Urothelium cell line (cell line): ENCODE measurements at places on chromosomes 2 and 18.

DNA sequence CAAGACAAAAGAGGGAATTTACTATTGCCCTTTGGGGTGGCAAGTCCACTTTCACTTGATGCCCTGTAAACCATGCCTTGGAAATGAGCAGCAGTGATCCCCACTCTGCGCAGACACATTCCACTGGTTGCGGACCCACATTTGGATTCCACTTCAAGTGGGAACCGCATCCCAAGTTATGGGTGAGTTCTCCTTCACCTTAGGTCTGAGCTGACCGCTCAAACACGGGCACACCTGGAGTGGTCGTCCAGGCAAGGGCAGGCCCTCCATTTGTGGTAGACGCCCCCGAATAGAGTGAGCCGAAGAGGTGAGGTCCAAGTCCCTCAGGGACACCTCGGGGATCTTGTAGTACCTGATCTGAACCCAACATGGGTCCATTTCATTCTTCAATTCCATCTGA, 9.8 kb upstream of the AGXT start:
- no peak for DNase-seq

DNA sequence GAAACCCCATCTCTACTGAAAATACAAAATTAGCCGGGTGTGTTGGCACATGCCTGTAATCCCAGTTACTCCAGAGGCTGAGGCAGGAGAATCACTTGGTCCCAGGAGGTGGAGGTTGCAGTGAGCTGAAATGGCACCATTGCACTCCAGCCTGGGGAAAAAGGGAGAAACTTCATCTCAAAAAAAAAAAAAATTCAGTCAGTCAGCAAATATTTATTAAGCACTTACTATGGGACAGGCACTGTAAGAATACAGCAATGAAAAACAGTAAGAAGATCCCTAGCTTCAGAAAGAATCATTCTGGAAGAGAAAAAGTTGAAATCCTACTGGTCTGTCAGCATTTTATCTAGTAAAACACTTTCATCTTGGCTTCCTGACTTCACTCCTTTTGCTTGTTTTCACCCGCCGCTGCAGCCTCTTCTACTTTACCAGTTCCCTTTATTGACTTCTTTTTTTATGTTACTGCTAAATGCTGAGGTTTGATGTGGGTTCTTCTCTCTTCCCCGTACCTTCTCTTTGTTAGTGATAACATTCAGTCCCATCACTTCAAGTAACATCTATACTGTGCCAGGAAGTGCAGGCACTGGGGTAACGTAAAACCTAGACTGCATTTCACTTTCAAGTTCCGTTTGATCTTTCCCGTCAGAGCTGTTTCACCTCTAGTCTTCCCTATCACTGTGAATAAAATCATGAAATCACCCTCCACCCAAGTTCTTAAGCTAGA, 10.8 kb upstream of the TAF4B start:
- no peak for DNase-seq

DNA sequence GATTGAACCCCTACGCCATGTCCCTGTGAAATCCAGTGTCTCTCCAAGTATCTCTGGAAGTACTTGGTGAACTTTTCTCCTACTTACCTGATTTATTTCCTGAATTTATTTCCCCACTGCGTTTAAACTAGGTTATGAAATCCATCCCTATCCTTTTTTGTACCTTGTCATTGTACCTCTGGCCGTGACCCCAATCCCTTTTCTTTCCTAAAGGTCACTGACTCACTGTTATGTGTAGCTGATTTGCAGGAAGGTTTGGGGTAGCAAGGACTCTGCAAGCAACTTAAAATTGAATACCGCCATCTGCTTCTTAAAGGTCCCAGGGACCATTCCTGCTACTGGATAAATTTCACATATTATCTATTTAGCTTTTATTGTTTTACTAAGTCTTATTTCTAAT, 4.6 kb upstream of the ENOSF1 start:
- DNase-seq = no peak

- no peak for DNase-seq
These were observed 17.5 kb downstream of the GAREM2 start for GRCh38 chr2:26190369-26190768.

- DNase-seq = no peak
These were observed 97.7 kb upstream of the PGAP1 start for GRCh38 chr2:197024206-197024605.

GRCh38 chr18:74567822-74568221, 29.8 kb upstream of the ZNF407 start:
- DNase-seq = no peak

- DNase-seq = no peak
These were observed 77.4 kb downstream of the INHBB start for GRCh38 chr2:120423167-120423943.

- DNase-seq = no peak
These were observed 78.0 kb upstream of the GAREM1 start for GRCh38 chr18:32548688-32549087.

DNA sequence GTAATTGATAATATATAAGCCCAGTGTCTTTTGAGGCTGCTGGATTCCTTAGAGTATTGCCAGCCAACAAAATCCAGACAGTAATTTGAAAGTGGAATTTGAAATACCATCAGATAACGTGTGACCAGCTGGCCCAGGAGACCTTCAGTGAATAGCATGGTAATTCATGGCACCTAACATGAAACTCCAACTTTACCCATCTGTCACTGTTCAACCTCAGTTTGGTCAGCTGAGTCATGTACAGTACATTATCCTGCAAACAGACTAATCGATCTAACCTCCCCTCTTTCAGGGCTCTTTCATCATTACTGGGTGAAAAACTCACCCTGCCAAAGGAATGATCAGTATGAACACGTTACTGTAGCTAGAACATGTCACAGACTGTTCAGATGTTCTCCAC, 230.6 kb downstream of the DOK6 start:
- no peak for DNase-seq

- no peak for DNase-seq
These were observed 363.8 kb downstream of the NCKAP5 start for GRCh38 chr2:133204421-133204820.

DNA sequence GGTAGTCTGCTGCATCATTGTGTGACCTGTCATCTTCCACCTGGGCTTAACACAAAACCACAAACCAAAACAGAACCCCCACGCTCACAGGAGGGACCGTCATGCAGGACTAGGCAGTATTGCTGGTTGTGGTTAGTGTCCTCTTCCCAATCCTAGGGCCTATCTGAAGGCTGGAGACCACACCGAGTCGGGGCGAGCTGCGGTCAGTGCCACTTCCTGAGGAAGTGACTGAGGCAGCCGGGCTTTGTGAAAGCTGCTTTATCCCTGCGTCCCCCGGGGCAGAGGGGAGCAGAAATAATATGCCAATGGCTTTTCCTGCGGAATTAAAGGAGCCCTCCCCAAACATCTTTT, 22.9 kb downstream of the ZNF532 start:
- DNase-seq = peak; percentile 44

GRCh38 chr2:216170076-216170763, 61.1 kb downstream of the XRCC5 start:
- no peak for DNase-seq

- peak; percentile 59 for DNase-seq
These were observed 722 bp downstream of the MAP4K4 start for GRCh38 chr2:101698014-101698843.

DNA sequence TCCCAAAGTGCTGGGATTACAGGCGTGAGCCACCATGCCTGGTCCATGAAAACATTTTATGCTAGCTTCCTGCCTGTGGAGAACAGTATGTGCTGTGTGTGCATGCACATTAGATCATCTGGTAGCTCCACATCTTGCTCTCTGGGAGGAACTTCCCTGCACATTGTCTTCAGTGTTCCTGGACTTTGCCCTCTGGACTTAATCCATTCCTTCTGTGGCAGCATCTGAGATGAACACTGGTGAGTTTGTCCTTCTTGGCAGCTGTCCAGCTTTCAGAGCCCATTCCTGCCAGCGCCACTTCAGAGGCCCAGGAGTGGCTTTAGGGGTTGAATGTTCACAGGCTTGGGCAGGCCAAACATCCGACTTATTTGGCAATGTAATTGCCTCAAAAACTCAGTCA, 65.2 kb downstream of the POU3F3 start:
- peak; percentile 21 for DNase-seq

GRCh38 chr2:59900728-59901452, 652.6 kb downstream of the BCL11A start:
- no peak for DNase-seq

DNA sequence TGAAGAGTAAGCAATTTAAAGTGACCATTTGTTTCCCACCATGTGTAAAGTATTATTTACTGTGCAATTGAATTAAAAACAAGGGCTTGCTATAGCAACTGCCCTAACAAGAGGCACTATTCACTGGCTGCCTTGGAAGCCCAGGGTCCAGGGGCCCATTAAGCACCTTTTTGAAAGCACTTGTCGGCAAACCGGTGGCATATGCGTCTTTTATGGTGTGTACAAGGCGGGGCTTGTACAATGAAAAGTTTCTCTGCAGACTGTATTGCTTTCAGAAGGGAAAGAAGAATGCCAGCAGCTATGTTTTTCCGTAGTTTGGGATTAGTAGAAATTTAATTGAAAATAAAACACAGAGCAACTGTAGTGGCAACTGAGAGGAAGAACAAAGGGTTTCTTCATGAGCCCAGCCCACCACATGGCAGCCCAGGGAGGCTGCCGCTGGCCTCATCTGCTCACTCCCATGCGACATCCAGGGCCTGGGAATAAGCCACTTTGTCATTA, 279.5 kb upstream of the PARD3B start:
- DNase-seq = no peak

DNA sequence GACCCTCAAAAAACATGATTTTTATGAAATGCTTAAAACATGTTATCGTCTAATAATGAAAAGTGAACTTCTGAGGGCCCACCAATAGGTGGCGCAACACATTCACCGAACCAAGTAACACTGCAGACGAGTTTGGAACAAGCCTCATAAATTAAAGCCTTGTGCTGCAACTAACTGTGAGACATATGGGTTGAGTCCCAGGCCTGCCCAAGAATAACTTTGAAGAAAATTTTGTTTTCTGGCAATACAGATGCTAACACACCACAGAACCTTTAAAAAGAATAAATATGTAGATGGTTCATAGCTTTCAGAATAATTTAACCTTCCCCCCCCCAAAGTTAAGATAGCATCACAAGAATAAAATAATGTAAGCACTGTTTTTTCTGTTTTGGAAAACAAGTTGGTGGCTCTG, 285.9 kb downstream of the RNF144A start:
- DNase-seq = peak; percentile 46

DNA sequence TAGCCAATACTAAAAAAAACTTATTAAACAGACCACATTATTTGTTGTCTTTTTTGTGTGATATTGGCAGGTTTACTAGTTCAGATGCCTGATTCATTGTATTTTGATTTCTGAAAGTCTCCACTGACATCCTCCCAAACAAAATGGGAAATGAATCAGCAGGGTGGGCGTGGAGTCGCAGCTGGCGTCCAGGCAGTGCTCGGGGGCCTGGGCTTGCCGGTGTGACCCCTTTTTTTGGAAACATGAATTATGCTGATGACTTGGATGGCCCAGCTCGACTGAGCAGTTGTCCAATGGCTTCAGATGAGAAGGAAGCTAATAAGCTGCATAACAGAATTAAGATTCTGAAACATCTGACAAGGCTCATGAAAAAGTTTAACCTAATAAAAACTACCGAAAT, 1.7 kb upstream of the KCNG2 start:
- no peak for DNase-seq

- peak; percentile 12 for DNase-seq
These were observed 35.8 kb upstream of the FIGN start for GRCh38 chr2:163771596-163771995.

- DNase-seq = no peak
These were observed 143.5 kb downstream of the ACKR3 start for GRCh38 chr2:236712961-236713673.

- no peak for DNase-seq
These were observed 91.6 kb upstream of the MGAT4A start for GRCh38 chr2:98822301-98823164.

DNA sequence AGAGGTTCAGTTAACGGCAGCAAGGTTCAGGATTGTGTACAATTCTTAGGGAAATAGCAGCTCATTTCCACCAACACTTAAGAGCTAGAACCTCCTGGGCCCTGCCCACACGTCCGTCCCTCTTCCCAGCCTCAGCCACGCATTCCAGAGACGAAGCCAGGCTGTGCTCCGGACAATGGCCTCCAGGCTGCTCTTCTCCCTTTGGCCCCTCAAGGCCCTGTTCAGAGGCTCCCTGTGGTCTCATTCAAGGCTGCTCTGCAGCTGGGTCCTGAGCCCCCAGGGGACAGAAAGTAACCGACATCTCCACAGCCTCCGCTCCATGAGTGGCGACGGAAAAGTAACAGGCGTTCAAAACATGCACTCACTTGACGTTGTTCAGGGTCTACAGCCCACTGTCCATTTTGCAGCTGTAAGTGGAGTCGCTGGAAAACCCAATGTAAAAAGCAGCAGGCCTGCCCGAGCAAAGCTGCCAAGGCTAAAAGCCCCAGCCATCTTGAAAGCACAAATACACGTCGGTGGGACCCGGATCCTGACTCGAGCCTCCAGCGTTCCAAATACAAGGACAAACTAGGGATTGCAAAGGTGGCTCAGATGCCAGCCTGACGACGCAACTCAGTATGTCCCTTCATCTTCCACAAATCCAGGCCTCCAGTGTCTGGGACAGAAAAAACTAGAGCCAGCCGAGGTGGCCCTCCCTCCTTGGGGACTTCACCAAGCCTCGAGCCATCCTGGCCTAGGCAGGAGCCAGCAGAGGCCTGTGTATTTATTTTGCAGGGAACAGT, 76.9 kb downstream of the NDUFA10 start:
- no peak for DNase-seq
